ENCODE measurements at places on chromosomes 11 and 22.
A peak's percentile ranks its signal among the peaks of the same experiment; 100 is the strongest.

DNA sequence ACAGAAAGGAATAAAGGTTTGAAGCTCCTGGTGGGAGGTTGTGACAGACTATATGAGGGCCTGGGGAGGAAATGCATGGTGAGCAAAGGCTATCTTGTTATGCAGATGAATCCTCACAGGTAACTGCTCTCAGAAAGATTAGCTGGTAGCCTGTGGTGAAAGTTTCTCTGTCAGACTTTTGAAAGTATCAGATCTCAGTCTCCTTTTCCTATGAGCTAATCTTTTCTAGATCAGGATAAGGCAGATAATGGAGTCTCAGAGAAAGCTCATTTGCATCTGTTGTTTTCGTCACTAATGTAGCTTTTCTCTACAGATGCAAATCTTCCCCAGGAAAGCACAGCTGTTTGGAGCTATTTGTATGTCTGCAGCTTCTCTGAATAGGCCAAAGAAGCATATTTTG, 21.0 kb upstream of the OR6X1 start:
- DNase-seq, result no peak

GRCh38 chr11:116601814-116602636, 170.8 kb downstream of the BUD13 start:
- DNase-seq, result no peak

DNA sequence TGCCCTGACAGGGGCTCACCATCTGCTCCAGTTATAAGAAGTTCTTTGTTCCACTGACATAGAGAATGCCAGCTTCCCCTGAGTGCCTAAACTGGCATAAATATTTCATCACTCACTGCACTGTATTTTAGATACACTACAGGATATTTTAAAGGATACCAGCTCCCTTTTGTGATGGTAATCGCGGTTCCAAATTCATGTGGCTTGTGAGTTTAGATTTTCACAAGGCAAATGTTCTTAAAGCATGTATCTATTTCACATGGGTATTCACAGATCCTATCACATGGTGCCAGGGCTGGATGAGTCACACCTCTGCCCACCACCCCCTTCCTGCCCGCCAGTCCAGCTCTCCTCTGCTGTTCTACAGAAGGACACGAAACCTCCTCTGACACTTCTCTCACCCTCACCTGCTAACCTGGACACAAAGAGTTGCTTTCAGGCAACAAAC, 105.5 kb downstream of the KCNC1 start:
- no peak for DNase-seq

DNA sequence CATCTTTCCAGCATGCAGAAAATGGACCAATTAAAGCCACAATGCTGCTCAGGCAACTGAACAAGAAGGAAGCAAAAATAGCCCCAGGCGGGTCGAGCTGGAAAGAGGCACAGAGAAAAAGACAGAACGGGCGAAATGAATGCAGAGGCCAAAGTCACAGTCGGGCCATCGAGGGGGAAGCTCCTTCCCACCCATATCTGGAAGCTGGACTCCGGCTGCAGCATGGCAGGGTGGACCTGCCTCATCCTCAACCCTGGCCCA, 58.6 kb upstream of the PRDM11 start:
- no peak for DNase-seq

- DNase-seq, result no peak
Measured at GRCh38 chr11:68467201-68467834, 6.8 kb downstream of the PPP6R3 start.

DNA sequence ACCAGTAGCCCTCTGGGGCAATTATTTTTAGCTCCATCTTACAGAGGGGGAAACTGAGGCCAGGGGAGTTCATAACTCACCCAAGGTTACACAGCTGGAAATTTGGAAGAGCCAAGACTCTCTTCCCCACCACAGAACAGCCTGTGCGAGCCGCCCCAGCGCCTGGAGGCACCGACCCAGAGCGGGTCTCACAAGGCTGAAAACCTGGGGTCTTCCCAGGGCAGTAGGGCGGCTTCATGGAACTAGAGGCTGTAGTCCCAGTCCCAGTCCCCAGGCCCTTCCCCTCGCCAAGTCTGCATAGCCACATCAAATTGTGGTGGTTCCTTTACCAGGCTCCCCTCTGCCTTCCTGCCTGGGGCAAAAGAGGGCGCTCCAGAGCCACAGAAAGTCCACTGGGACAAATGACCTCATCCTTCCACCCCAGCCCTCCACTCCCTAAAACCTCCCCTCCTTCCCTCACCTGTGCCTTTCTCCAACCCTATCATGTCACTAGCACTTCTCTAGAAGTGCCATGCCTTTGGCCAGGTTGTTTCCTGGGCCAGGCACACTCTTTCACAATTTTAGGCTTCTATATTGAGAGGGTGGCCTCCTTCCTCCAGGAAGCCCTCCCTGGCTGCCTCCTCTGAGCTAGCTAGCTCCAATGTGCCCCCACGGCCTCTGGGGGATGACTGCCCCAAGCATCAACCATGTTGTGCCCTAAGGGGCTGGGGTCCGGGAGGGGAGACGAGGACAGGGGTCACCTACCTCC, 15.2 kb upstream of the CDC42EP1 start:
- DNase-seq, result peak; percentile 39

DNA sequence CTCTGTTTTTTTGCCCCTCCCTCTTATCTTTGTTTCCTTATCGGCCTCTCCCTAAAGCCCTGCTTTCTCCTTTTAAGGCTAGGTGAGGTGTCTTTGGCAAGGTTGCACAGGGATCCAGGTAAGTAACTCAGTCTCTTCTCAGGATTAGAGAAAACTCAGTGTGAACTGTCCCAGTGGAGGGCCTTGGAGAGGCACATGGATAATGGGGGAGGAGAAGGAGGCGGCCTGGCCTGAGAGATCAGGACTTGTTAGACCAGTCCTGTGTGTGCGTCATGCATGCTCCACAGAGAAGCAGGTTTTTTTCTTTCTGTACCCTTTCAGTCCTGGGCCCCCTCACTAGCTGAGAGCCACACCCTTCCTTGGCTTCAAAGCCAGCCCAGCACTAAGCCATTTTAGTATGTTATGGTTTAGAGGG, 19.9 kb downstream of the CTNND1 start:
- no peak for DNase-seq

GRCh38 chr11:111765984-111766833, at the start of gene PPP2R1B:
Gene PPP2R1B (minus strand): TSS chr11:111766389. CDS start chr11:111766361, 28 bp downstream.
- peak; percentile 82 for DNase-seq

DNA sequence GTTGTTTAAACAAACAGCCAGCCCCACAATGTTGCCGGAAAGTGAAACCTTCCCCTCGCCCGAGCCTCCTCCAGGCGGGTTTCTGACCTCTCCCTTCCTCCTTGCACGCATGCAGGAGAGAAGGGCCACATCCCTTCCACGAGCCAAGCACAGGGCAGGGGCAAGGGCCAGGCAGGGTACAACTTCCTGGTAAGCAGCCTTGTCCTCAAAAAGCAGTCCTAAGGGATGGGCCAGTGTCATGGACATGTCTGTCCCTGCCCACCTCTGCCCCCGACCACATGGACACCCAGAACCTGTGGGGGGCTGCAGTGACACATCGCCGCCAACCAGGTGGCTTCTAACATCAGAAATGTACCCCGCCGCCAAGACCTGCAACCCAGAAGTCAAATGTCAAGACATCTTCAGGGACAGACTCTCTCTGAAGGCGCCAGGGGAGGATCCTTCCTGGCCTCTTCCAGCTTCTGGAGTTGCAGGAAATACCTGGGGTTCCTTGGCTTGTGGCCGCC, 145.3 kb downstream of the CRYBB2 start:
- no peak for DNase-seq

DNA sequence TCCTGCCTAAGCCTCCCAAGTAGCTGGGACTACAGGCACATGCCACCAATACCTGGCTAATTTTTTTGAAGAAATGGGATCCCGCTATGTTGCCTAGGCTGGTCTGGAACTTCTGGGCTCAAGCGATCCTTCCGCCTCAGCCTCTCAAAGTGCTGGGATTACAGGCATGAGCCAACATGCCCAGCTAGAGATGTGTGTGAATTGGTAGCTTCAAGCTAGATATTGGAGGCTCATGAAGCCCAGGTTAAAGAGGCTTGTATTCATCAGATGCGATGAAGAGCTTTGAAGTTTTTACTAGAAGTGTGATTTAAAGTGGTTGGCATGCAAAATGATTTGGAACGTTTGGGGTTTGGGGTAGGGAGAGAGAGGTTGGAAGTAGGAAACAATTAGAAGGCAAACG, 19.6 kb downstream of the NF2 start:
- no peak for DNase-seq

GRCh38 chr11:16338393-16338792, 18.0 kb downstream of the SOX6 start:
- no peak for DNase-seq

- DNase-seq, result no peak
Measured at GRCh38 chr11:67435727-67436458, 1.6 kb downstream of the PTPRCAP start.

DNA sequence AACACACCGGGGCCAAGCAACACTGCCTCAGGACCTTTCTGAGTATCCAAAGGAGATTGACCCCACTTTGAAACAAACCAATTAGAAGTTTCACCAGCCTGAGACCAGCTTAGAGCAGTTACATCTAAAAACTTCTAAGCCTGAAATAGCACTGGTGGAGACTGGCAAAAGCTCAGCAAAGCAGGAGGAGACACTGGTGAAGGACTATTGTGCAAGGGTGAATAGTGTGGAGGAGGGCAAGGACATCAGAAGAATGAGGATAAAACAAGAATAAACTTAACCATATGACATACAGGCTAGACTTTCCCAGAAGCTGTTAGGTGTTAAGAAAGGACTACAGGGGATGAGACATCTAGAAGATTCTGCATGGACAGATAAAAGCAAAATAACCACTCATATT, 152.4 kb downstream of the FCHSD2 start:
- no peak for DNase-seq

- DNase-seq, result no peak
Measured at GRCh38 chr11:81888391-81888790, 845.3 kb downstream of the FAM181B start.

GRCh38 chr22:50206599-50206998, 5.8 kb downstream of the SELENOO start:
- DNase-seq, result no peak

DNA sequence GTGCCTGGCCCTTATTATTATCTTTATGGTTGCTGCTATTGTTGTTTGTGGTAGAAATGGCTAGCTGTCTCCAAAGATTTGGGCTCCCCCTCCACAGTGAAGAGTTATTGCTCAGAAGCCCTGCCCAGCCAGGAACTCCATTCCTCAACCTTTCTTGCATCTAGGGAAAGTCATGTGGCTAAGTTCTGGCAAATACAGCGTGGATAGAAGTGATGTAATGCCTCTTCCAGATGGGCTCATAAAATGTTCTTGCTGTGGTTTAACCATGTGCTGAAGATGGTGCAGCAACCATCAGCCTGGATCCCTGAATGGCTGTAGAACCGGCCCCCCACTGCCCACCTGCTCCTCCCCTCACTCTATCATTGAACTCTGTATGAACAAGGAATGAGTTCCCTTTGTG, 203.5 kb upstream of the E2F8 start:
- no peak for DNase-seq

DNA sequence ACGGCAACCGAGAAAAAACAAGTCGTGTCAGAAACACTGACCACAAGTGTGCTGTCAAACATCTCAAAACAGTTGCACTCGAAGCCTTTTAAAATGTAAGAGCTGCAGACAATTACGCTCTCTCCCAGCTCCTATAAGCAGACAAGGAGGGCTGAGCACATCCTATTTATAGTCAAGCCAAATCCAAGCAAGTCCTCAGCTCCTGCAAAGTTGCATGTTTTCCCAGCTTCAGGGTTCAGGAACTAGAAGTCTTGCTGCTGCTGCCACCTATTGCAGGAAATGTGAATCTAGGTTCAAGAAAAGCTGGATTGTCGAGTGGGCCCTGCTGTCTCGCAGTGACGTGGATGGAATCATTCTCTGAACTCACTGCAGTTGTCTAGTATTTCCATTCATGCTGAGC, 15.5 kb downstream of the EFCAB6 start:
- DNase-seq, result no peak

DNA sequence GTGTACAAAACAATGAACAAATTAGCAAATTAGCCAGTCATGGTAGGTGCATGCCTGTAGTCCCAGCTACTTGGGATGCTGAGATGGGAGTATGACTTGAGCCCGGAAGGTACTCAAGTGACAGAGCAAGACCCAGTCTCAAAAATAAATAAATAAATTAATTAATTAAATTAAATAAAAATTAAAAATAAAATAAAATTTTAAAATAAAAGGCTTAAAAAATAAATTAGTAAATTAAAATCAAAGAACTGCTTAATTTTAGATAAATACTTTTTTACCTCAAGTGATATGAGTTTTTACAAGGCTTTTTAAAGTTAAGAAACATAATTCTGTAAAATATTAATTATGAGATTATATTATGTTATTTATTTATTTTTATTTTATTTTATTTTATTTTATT, 50.9 kb upstream of the TSPAN18 start:
- DNase-seq, result no peak

- no peak for DNase-seq
Measured at GRCh38 chr11:124285610-124286344, 28.0 kb downstream of the OR8D1 start.

GRCh38 chr11:1906181-1906580, 13.3 kb upstream of the TNNT3 start:
- DNase-seq, result no peak

DNA sequence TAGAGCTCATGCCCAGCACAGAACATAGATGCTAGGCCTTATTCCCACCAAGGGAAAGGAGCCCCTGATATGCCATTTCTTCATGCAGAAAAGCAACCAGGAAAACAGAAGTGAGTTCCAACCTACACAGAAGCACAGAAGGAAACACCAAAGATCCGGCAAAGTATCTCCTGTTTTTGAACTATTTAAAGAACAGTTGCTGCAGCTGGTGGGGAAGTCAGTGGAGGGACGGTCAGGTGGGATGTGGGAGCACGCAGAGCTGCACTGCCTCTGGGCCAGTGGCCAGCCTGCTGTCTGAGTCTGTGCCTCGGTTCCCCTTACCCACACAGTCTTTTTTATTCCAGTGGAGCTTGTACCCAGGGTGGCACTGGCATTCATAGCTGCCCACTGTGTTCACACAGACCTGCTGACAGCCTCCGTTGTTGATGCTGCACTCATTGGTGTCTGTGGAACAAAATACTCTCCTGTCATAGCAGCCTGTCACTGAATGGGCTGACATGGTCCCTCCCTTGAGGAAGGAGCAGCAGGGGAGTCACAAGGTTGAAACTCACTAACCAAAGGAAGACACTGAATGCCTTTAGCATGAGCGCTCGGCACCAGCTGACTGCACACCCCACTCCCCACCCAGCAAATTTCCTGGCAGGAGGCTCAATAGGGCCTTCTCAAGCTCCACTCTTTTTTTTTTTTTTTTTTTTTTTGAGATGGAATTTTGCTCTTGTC, 37.9 kb downstream of the SCUBE2 start:
- DNase-seq, result no peak

- no peak for DNase-seq
Measured at GRCh38 chr11:130278745-130279144, 36.0 kb downstream of the ZBTB44 start.

GRCh38 chr11:34836958-34837856, 79.0 kb downstream of the APIP start:
- no peak for DNase-seq

GRCh38 chr11:35077709-35078469, 61.1 kb upstream of the CD44 start:
- no peak for DNase-seq

DNA sequence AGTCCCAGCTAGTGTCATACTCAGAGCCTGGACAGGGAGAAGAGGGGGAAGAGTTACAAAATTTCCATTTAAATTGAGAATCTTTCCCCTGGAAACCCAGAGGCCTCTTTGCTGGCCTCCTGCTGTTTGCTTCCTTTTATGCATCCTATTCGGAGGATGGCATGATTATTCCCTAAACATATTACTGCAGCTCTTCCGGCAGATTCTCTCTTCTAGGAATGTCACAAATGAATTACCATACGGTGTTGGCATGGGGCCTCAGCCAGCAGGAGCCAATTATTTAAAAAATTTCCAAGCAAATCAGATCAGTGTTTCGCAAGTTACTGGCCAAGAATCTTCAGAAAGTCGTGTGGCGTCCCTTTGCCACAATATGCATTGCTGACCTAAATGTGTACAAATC, 326.7 kb upstream of the NCAM1 start:
- no peak for DNase-seq

Data from hematopoietic multipotent progenitor cell treated with erythropoietin and hydrocortisone succinate and interleukin-3 and kit ligand, for 17 days (in vitro differentiated cells).